ENCODE measurements at places on chromosomes 12 and 14.

GRCh38 chr12:56189918-56190694, 823 bp upstream of the SMARCC2 start:
- DNase-seq, result peak; percentile 89

DNA sequence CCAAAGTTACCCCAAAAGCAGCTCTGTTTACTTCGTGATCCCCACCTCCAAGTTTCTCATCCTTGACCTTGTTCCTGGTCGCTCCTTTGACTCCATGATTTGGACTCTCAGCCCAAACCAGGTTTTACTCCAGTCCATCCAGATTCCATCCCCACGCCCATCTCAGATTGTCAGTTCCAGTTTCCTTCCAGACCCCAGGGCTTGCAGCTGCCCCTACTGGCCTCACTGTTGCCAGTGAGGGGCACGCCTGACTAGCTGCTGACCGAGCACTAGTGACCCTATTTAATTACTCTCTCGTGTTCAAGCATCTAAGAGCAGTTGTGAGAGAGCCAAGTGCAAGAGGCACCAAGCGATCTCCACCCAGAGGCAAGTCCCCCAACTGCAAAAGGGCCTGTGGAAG, 155.1 kb upstream of the FUT8 start:
- DNase-seq, result no peak

DNA sequence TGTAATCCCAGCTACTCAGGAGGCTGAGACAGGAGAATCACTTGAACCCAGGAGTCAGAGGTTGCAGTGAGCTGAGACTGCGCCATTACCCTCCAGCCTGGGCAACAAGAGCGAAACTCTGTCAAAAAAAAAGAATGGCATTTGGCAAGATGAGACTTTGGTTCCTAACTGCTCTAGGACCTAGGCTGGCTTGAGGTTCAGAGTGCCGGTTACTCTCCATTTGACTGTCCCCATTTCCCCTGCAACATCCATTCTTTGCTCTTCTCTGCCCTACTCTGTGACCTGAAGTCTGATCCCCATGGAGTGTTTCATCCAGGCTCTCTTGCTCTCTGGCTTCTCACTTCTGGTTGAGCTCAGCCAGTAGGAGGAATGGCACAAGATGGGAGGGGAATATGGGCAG, 26.2 kb upstream of the PPP4R3A start:
- DNase-seq, result no peak

GRCh38 chr12:30824311-30824710, 69.6 kb upstream of the CAPRIN2 start:
- no peak for DNase-seq

- no peak for DNase-seq
These were observed 25.5 kb upstream of the RASSF8 start for GRCh38 chr12:25932971-25933370.

GRCh38 chr14:65229748-65230728, 127.7 kb upstream of the MAX start:
- DNase-seq, result peak; percentile 85

- no peak for DNase-seq
These were observed 4.0 kb downstream of the MIPOL1 start for GRCh38 chr14:37201724-37202123.

- no peak for DNase-seq
These were observed 67.2 kb downstream of the FERMT2 start for GRCh38 chr14:52883658-52884057.

GRCh38 chr12:7128681-7129286, at the start of gene RBP5:
TSS of gene RBP5 (minus strand) at chr12:7128889. CDS start at chr12:7128775, 114 bp downstream.
- no peak for DNase-seq

GRCh38 chr12:93762059-93762719, 85.0 kb downstream of the CRADD start:
- DNase-seq, result peak; percentile 30

DNA sequence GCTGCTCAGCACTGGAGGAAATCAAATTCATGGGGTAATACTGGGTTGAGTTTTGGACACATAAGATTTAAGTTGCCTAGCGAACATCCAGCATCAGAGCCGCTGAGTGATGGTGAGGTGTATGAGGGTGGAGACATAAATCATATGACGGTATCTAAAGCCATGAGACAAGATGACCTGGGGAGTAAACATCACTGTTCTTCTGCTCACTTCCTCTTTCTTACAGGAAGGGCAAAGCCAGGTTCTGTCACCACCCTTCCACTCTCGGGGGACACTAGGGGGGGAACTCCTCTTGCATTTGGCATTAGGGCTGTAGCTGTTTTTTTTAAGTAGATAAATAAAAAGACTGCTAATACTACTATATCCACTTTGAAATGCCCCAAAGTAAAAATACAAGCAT, 24.0 kb downstream of the PRDM4 start:
- DNase-seq, result no peak

GRCh38 chr12:66340131-66340530, 37.8 kb downstream of the HELB start:
- DNase-seq, result peak; percentile 6

DNA sequence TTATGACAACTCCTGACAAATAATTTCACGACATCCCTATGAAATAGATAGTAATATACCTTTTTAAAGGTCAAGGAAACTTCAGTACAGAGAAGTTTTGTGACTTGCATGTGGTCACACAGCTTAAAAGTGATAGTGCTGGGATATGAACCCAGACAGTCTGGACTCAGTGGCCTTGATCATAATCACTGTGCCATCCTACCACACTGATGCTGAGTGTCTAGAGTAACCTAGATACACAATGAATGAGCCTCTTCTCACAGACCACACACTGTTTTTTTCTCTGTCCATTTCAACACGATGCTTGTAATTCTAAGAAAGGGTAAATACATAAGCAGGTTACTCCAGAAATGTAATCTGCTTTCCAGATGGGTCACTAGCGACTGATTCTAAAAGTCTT, 88.2 kb downstream of the SYNE2 start:
- DNase-seq, result no peak

DNA sequence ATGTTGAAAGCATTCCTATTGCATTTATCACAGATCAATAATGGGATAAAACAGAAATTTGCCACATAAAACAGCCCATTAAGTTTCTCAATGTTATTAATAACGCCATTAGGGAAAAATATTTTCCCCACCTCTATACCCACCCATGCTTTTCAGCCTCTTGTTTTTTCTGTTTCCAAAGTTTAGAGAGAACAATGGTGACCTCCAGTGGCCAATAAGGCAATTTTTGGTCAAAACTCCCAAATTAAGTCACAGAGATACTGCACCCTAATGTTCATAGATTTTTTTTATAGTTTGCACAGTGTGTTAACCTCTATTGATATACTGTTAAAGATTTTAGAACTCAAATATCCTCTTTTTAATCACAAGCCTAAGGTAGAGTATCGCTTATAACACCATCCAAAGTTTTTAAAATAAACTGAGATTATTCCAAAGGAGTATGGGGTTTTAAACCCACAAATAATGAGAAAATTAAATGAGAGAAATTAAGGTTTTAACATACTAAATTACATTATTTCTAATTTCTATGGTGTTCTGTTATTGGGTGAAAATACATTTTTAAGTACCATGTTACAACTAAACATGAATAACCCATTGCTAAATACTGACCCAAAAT, 184.7 kb upstream of the DCN start:
- DNase-seq, result peak; percentile 51

GRCh38 chr14:75301666-75302325, 23.2 kb downstream of the FOS start:
- DNase-seq, result no peak

GRCh38 chr14:35134329-35135123, 12.2 kb downstream of the PRORP start:
- DNase-seq, result no peak

- DNase-seq, result no peak
These were observed 135.3 kb downstream of the OTOGL start for GRCh38 chr12:80234667-80235066.

DNA sequence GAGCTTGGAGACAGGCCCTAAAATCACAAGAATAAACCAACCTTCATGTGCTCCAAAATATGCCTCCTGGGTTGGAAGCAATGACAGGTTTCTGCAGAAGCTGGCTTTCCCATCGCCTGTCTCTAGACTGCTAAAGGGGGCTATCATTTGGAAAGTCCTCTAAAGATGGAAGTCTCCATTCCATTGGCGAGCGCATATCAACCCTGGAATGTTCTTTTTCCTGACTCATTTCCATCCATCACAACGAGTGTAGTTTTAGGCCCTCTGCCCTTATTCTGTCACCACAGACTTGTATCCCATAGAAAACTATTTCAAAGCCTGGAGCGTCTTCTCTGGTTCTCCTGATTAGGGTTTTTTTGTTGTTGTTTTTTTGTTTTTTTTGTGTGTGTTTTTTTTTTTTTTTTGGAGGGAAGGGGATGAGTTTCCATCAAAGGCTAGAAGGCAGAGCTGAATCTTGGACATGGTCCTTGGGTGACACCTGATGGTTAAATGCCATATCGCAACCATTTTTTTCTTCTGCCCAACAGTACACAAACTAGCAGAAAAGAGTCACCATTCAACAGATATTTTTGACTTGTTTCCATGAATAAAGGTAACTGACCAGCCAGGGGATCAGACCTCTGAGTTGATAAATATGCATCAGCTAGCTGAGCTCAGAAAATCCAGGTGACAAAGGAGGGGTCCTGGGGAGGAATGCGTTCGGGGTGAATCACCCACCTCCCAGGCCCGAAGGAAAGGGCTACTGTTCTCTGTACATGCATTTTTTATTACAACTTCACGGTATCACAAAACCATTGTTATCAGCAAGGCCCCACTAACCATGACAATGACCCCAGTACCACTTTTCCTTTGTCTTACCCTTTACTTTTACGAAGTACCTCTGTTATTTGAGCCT, 40.5 kb downstream of the KCNA5 start:
- peak; percentile 79 for DNase-seq

GRCh38 chr14:100221533-100222223, 17.3 kb upstream of the YY1 start:
- DNase-seq, result peak; percentile 58

- DNase-seq, result no peak
These were observed 3.0 kb upstream of the SLC38A1 start for GRCh38 chr12:46271863-46272262.

DNA sequence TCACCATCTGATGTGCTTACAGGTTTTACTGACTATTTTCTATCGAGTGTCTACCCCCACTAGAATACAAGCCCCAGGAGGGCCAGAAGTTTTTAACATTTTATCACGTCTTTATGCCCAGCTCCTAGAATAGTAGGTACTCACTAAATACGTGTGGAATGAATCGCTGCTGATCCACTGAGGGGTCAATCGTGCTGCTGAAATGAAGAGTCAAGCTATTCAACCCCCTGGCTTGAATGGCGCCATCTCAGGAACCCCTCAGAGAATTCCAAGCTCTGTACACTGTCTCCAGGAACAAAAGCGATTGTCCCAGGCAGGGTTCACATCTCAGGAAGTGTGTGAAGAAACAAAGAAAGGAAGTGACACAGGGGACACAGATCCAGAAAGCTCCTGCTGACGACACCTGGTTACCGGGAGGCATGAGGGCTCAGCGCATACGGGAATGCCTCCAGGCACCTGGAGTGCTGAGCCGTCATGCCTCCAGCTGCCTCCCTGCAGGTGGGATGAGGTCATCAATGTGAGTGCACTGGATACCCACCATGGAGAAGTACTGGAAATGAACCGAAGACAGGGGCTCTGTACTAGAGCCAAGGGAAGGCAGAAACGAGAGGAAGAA, 45.6 kb downstream of the PITPNM2 start:
- no peak for DNase-seq

GRCh38 chr14:34135492-34135891, 184.6 kb upstream of the EGLN3 start:
- no peak for DNase-seq

- DNase-seq, result no peak
These were observed 897 bp downstream of the SUDS3 start for GRCh38 chr12:118377021-118377883.

DNA sequence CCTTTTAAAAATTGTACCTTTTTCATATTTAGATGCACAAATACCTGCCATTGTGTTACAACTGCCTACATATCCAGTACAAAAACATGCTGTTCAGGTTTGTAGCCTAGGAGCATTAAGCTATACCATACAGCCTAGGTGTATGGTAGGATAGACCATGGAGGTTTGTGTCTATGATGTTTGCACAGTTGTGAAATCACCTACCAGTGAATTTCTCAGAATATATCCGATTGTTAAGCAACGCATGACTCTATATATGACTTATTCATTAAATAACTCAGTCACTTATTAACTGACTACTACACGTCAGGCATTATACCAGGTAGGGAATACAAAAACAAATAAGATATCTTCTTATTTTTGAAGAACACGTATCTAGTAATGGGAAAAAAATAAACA, 26.2 kb upstream of the ETNK1 start:
- no peak for DNase-seq

- no peak for DNase-seq
These were observed 343.1 kb downstream of the FLRT2 start for GRCh38 chr14:85873006-85873405.
